Fibroblast of skin of scalp (primary cell): ENCODE measurements at places on chromosomes 3 and 15.

- DNase-seq, result no peak
These were observed 751.3 kb downstream of the ZNF385D start for GRCh38 chr3:20999661-21000060.

DNA sequence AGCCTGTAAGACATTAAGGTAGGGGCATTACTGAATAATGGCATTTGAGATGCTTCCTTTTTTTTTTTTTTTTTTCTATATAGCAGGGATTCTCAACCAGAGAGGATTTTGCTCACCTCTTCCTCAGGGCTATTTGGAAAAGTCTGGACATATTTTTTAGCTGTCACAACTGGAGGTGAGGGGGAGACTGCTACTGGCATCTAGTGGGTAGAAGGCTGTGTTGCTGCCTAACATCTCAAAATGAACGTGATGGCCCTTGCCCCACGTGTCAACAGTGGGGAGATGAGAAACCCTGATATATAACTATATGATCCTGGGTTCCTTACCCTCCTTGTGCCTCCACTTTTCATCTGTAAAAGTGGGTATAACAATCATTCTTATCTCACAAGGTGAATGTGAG, 71.9 kb downstream of the CADPS start:
- DNase-seq, result no peak

GRCh38 chr15:71444032-71444810, 328.9 kb downstream of the THSD4 start:
- no peak for DNase-seq

DNA sequence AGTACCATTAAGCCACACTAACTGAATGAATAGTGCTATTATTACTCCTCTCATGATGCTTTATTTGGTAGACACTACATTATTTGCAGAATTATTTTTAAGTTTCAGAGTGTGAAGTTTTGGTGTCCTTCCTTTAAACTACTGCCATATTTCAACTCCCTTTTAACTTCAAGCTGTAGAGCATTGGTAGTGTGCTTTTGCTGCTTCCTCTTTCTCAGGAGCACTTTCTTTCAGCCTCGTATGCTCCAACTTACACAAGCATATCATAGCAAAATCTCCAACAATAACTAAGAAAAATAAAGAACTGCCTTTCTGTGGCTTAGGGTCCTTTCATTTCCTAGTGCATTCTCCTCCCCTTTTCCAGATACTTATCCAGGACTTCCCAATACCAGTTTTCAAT, 476.4 kb upstream of the AGTR1 start:
- no peak for DNase-seq

DNA sequence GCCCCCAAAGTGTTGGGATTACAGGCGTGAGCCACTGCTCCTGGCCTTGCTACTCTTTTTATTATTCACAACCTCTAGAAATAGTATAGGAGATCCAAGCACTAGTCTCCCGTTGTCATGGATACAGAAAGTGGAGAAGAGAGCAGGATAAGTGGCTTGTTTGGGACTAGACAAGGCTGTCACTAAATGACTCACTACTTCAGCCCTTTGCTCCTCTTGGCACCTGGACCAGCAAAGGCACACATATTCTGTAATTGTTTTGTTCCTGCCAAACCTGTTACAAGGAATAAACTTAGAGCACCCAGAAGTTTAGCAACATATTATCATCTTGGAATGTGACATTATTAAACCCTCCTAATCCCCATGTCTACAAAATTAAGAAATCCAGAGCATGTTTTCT, 427.2 kb upstream of the THBS1 start:
- DNase-seq, result no peak

DNA sequence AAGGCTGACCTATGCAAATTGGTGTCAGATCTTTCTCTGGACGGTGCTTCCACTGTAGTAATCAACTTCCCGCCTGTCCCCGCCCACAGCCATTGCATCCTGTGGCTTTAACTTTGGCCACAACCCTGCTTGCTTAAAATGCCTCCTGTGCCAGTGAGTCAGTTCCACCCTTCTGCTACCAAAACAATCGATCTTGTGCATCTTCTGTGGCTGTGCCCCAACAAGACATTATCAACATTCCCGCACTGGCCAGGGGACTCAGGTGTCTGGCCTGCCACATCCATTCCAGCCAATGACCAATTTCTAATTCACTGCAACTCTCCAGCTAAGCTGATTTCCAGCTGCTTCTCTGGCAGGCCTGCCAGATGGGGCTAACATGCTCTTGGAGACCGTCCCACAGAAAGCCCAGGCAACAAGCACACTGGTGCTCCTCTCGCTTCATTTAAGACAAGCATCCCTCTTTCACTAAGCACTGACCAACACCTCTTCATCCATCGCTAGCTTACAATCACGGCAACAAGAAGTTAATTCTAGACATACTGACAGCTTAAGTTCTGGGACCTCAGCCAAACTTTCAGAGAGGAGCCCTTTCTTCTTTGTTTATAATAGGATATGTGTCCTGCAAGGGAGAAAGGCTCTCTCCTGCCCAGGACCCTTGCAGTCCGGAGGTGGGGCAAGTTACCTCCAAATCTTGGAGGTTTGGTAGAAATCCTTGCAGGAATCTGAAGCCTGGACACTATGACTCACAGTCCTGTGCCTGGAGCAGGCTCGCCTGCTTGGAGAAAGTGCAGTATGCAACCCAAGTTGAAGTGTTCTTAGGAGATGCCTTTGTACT, 6.7 kb downstream of the CA12 start:
- peak; percentile 62 for DNase-seq

- no peak for DNase-seq
These were observed 6.9 kb downstream of the SERPINI2 start for GRCh38 chr3:167466966-167467365.

DNA sequence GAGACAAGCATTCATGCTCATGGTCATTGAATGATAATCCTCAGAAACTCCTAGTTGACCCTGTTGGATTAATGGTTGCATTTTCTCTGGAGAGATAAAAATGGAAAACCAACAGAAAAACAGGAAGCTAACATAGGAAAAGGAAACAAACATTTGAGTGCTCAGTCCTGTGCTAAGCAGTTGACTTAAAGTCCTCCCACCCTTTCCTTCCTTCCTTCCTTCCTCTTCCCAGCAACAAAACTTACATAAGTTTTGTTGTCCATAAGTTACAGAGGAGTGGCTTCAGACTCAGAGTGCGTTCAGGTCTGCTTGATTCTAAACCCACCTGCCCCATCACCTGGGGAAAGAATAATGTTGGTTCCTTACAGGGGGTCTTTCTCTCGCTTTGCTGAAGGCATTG, 163.8 kb upstream of the RGMA start:
- DNase-seq, result no peak

DNA sequence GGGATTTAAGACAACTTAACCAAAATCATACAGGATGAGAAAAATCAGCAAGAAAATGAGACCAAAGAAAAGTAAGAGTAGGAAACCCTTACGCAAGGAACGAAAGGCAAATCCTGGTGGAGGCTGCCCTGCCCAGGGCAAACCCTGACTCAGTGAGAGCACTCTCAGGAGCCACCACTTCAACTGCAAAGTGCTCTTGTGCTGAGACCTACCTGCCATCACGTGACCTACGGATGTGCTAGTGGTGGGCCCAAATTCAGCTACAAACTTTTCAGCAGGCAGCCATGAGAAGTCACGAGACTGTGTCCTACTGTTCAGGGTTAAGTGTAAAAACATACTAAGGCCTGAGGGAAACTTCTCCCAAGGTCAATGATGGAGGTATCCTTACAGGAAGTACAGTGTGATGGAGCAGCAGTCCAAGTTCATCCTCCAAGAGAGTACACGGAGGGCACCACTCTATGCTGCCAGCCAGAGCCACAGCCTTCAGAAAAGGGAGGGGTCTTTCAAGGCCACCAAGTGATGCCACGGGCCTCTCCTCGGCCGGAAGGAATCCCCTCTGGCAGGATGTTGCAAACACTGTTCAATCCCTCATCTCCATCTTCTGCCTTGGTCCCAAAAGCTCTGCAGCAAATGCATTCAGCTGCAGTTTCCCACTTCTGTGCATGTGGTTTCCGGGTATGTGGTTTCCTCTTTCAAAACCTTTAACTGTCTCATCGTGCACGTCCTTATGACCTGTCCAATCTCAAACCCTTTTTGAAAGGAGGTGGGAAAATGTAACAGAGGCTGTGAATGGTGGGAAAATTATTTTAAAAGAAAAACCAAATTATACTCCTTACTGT, 9.5 kb downstream of the CHSY1 start:
- DNase-seq, result peak; percentile 45

GRCh38 chr3:159996018-159996417, 7.4 kb downstream of the IL12A start:
- DNase-seq, result peak; percentile 59

DNA sequence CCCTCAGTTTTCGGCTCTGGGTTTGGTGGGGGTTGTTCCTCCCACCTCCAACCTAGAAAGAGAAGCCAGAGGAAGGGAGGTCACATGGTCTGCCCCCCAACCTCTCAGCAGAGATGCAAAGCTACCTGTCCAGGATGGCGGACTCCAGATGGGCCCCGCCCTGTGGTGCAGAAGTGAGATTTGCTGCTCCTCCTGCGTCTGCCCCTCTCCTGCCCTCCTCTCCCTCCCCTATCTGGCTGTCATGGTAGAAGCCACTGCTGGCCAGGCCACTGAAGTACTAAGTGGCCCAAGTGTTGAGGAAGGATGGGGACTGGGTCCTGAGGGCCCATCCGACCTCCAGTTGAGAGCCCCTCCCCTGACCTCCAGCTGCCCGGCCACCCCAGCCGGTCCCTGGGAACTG, 2.1 kb upstream of the SEMA3B start:
- DNase-seq, result no peak

GRCh38 chr3:178982137-178982536, 89.5 kb downstream of the ZMAT3 start:
- peak; percentile 6 for DNase-seq

DNA sequence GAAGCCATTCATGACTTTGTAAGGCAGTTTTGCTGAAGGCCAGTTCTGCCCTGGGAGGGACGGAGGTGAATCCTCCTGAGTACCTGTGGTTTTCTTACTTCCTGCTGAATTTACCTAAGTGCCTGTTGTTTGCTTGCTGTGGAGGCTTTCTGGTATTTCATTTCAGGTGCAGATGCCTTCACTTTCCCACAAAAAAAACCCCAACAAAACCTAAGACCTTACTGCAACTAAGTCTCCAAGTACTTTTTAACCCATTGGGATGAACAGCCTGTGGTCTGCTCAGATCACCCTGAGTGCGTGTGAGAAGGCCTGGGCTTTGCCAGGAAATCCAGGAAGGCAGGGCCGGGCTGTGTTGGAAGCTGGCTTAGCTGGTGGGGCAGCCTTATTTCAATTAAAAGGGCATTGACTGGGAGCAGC, 65.3 kb downstream of the IGF1R start:
- no peak for DNase-seq
